Transverse colon (tissue), 4 donors: ENCODE measurements at places on chromosomes 1 and 21. TPM values are rescaled to one million over a fixed set of nuclear protein-coding genes. Genes with fewer than 3 reads are reported as not detected.

Gene EXO1
- 0.96 TPM for total RNA-seq

DNA sequence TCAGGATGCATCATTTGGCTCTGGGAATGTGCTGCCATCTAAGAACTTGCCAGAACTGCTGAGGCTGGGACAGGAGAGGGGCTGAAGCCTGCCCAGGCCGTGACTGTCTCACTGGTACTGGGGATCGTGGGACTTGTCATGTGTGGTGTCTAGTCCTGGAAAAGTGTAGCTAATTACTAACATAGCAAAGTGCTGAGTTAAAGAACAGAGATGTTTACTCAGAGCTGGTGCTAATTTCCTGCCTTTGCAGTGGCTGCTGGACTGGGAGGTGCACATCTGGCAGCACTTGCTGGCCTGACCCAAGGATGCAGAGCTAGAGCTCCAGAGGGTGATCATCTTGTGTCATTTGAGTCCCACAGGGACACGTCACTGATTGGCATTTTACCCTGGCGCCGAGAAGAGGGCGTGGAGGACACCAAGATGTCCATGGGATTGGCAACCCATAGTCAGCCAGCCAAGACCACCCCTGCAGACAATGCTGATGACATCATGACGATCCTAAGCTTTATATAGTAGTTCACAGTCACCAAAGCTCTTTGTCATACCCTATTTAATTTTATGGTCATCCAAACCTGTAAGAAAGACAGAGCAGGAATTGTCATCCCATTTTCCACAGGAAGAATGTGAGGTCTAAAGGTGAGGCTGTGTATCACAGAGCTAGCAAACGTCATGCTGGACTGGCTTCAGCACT lies 110.1 kb upstream of the SLC44A3 start:
- DNase-seq = no peak

Gene FCGR3A
- total RNA-seq = 21.7 TPM

DNA sequence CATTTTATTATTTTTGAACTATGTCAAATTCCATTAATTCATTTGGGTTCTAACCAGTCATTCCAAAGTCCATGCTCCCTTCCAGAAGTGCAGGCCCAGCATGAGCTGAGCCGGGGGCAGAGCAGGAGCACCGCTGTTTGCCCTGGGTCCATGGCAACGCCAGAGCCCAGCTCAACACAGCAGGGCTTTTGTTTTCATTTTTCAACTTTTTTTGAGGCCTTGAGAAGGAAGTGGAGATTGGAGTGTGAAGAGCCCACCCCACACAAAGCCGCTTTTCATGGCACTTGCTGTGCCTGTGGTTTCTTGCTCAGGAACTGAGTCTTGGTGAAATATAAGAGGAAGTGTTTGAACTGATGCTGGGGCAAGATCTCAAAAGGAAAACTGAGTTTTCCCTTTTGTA lies 13.2 kb upstream of the PRMT2 start:
- DNase-seq = peak; percentile 27

DNA sequence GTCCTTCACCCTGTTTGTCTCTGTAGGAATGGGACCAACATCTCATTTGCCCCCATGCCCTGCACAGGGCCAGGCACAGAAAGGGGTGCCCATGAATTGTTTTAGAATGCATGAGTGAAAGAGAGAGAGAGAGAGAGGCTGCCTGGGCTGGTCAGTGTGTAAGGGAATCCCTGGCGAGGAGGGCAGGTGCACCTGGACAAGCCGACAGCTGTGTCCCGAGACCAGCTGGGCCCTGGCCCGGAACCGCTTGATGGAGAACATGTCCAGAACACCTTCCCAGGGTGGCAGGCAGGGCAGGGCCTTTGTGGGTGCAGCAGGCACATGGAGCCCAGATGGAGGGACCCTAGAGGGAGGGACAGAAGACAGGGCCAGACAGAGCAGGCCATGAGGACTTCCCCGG lies 22.7 kb downstream of the SPOCD1 start:
- no peak for DNase-seq

GRCh38 chr1:210866532-210866931 lies 267.4 kb downstream of the KCNH1 start:
- no peak for DNase-seq

Gene GPATCH4
- 41.5 TPM for total RNA-seq

Gene KIF21B
- 15.3 TPM for total RNA-seq

Gene TRNP1
- total RNA-seq = 0.80 TPM

Gene ORC1
- 1.00 TPM for total RNA-seq

GRCh38 chr1:205325334-205325884 lies 3.9 kb upstream of the NUAK2 start:
- DNase-seq = peak; percentile 75

- no peak for DNase-seq
These were observed 59.8 kb upstream of the BACH1 start for GRCh38 chr21:29238967-29239290.

Gene IGSF5
- not detected for total RNA-seq

Gene CCDC24
- 22.0 TPM for total RNA-seq

DNA sequence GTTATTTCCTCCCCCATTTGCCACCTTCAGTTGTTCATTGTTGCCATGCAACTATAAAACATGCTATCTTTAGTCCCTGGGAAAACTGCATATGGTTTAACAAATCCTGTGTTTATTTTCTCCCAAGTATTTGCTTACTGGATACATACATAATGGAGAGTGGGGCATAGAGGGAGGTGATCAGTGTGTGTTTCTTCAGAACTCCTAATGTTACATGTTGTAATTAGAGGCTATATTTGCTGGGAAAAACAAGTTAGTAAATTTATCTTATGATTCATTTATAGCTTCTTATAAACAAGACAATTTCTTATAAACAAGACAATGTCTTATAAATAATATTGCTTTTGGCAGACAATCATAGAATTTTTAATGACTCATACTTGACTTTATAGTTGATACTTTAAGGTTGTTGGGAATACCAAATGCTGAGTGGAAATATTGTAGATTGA lies 7.3 kb upstream of the GIPC2 start:
- no peak for DNase-seq

DNA sequence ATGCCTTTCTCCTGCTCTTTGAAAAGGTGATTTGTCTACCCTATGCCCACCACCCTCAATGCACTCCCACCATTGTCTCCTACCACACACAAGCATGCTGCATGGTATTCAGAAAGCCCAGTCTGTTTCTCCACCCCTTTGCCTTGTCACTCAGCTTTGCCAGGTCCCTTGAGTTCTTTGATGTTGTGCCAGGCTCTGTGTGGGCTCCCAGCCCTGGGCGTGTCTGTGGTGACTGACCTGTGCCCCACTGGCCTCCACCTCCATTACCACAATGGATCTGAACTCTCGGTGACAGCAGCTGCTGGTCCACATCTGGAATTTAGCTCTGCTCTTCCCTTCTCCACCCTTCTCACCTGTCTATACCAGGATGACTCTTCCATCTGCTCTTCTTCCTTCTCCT lies 34.9 kb downstream of the ATP2B4 start:
- DNase-seq = peak; percentile 66

DNA sequence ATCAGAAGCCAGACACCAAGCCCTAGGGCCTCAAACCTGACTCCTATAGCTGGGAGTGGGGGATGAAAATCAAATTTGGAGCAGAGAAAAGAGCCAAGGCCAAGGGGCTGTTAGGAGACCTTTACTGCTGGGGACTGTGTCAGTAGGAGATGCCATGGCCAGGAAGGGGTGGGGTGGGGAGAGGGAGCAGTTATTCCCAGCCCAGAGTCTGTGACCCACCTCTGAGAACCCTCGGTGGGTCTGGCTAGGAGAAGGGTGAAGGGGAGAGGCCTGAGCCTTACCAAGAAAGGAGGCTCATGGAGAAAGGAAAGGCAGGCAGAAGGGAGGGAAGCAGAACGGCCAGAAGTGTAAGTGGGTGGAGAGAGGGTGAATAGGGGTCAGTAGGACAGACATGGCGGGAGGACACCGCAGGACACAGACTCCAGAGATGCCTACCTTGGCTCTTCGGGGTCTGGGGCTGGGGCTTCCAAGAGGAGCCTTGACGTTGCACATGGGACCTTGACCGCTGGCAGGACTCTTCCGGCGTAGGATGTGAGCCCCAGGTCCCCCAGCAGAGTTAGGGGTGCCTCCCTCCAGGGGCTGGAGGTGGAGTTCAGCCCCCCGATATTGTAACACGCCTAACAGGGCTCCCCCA lies 1.2 kb downstream of the ADAMTS4 start:
- DNase-seq = no peak
